ENCODE measurements at places on chromosomes 11 and 22. TPM values are rescaled to one million over a fixed set of nuclear protein-coding genes. Genes with fewer than 3 reads are reported as not detected.
A peak's percentile ranks its signal among the peaks of the same experiment; 100 is the strongest.

DNA sequence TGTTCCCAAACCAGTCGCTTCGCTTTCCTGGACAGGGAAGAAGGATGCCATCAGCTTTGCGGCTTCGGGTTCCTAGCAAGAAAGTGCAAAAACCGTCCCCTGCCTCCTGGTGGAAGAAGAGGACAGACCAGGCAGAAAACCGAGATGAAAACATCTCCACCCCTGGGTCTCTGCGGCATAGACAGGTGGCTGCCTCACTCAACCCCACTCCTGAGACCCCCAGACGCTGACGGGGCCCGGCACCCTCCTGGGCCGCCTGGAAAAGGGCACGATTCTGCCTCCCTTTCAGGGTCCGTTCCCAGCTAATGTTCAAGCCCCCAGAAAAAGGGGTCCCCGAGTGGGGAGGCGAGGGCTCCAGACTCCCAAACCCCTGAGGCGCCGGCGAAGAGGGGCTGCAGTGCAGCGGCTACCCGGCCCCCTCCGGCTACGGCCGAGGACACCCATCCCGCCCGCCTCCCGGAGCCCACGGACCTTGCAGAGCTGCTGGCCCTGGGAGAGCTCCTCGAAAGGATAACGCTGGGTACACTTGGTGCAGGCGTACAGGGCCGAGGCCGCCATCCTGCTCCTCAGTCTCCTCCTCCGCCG is 569 bp downstream of the FAM76B start:
- peak; percentile 69 for DNase-seq

DNA sequence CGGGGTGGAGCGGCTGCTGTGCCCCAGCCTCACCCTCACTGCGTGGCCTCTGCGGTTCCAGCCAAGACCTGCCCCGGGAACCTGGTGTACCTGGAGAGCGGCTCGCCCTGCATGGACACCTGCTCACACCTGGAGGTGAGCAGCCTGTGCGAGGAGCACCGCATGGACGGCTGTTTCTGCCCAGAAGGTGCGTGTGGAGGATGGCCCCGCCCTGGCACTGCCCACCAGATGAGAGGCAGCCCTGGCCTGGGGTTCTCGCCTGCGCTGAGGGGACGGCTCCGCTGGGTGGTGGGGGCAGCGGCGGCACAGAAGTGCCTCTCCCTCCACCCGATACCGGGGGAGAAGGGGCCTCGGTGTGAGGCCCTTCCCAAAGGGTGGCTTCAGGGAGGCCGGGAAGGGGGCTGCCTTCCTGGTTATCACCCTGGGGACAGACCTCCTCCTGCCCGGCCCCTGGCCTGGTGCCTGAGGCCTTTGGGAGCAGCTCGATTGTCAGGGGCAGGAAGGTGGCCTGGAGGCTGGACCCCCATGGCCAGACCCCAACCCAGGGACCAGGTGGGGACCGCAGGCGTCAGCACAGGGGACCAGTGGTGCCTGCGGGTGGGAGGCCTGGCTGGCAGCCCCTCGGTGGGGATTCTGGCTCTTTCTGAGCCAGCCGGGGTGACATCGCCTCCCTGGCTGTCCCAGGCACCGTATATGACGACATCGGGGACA is 7.1 kb downstream of the MUC2 start:
- no peak for DNase-seq

- DNase-seq, result no peak
These were observed 4.7 kb upstream of the HBE1 start for GRCh38 chr11:5274395-5274794.

GRCh38 chr11:120814531-120815318 is 209.2 kb upstream of the TBCEL start:
- no peak for DNase-seq

GRCh38 chr22:47163856-47164513 is 401.5 kb downstream of the TBC1D22A start:
- DNase-seq, result no peak

DNA sequence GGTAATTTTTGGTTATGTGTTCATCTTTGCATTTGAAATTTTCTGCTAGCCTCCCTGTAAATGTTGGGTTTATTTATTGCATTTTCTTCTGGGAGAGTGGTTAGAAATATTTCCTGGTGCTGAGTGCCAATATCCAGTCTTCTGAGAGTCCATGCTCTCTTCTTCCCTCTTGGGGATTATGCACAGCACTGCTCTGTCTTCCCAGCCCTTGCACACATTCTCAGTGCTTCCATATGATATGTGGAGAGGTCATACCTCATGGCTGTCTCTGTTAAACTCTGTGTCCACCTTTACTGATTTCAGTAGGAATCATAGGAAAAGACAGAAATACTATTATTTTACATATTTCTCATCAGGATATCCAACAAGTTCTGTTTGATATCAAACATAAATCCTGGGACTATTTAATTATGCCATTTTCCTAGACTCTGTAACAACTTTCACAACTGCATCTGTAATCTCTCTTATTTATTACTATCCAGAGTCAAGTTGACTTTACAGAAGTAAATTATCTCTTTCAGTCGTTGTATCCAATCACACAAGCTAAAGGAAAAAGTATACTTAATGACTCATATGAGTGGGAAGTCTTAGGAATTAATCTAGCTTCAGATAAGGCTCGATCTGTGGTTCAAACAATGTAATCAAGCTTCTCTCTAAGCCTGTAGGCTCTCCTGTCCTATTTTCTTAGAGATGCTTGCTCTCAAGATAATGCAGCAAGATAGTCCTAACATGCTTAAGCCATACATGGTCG is 2.7 kb upstream of the NXPE1 start:
- DNase-seq, result no peak

GRCh38 chr22:19631899-19632667 is 82.2 kb upstream of the SEPTIN5 start:
- DNase-seq, result no peak

- DNase-seq, result no peak
These were observed 63.9 kb downstream of the ARFGAP3 start for GRCh38 chr22:42792909-42793847.

GRCh38 chr11:103378931-103379330 is 269.7 kb downstream of the DYNC2H1 start:
- no peak for DNase-seq

DNA sequence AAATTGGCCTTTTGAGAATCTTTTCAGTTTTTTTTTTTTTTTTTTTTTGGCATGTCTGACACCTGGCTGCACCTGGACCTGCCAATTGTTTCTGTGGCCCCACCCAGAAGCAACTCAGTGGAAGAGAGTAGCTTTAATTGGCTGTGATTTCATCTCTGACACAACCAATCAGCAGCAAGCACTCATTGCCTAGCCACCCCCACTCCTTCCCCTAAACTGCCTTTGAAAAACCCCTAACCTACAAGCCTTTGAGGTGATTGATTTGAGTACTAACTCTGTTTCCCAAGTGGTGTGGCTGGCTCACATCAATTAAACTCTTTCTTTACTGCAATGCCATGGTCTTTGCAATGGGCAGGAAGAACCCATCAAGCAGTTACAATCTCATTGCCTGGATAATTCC is 98.2 kb upstream of the CHORDC1 start:
- DNase-seq, result no peak

GRCh38 chr11:23022854-23023253 is 162.6 kb upstream of the CCDC179 start:
- DNase-seq, result no peak

- DNase-seq, result no peak
These were observed 267.5 kb downstream of the SBF2 start for GRCh38 chr11:10026514-10026913.

DNA sequence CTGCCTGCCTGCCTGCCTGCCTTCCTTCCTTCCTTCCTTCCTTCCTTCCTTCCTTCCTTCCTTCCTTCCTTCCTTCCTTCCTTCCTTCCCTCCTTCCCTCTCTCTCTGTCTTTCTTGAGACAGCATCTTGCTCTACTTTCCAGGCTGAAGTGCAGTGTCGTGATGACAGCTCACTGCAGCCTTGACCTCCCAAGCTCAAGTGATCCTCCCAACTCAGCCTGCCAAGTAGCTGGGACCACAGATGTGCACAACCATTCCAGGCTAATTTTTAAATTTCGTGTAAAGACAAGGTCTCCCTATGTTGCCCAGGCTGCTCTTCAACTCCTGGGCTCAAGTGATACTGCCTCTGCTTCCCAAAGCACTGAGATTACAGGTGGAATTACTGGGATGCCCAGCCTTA is 328.2 kb upstream of the SORL1-AS1 start:
- DNase-seq, result no peak

- no peak for DNase-seq
These were observed 3.1 kb downstream of the AP2A2 start for GRCh38 chr11:928786-929185.

- no peak for DNase-seq
These were observed 135.2 kb upstream of the C11orf58 start for GRCh38 chr11:16603245-16603644.

GRCh38 chr11:133038850-133039249 is 493.5 kb downstream of the OPCML start:
- no peak for DNase-seq

DNA sequence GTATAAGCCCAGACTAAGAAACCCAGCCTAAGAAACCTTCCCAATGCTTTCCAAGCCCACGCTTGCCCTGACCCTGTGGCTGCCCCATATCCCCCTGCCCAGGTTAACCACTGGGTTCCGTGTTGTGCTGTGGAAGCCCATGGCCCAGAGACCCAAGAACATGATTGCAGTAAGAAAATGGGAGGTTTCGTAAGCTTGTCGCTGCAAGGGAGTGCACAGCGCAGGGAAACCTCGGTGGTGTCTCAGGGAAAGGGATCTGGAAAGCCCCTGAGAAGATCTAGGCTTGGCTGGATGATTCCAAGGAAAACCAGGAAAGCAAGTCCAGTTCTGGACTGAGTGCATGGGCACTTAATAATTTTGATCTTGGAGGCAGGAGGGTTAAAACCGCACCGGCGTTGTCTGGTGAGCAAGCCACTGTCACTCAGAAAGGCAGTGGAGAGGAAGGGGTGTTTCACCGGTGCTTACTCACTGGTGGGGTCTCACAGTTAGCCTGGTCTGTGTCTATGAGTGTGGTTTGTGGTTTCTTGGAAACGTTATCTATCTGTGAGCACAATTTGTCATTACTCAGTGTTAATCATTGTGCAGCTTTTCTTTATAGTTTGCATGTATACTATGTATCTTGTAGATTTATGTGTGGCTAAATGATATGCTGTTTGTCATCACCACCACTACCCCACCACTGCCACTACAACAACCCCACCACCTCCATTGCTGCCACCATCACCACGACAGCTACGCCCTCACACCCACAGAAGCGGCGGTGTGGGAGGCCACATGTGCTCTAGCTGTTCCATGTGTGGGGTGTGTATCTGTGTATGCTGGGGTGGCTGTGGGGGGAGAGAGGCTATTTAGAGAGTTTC is 53.3 kb upstream of the PRDM11 start:
- DNase-seq, result no peak

DNA sequence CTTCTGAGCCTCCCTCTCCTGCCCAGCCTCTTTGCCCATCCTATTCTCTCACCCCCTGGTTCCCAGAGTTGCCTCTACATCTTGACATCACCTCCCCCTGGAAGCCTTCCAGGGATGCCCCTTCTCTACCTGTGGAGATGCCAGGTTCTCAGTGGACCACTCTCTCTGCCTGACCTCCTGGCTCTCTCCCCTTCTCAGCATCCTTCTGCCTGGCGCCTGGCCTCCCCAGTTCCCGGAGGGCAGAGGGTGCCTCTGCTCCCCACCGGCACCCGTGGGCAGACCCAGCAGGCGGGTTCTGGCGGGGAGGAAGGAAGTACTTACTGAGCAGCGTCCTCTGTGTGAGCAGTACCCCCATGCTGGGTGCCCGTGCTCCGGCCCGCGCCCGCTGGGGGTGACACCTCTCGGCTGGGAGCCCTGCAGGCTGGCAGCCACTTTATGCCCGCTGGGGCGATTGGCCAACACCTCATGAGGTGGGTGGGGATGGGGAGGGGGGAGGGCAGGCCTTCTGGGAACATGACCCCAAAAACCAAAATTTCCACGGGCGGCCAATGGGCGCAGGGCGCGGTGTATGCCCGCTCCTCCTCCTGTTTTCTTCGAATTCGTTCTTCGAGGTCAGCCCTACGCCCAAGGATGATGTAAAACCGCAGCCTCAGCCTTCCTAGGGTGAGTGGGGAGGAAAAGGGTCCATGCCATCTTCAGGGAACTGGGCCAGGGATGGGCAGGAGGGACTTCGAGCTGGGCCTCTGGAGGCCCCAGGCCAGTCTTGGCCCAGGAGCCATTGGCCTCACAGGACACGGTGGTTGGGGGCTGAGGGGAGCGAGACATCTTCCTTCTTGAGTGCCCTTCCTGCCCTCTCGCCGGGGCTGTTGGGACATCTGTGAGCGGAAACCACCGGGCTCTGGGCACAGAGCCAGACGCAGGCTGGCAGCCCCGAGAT is at the start of gene OSM:
Gene OSM (minus strand): TSS at position 407 of the 937 bp plus-strand sequence. CDS start 52 bp downstream, at position 355.
- DNase-seq, result no peak

DNA sequence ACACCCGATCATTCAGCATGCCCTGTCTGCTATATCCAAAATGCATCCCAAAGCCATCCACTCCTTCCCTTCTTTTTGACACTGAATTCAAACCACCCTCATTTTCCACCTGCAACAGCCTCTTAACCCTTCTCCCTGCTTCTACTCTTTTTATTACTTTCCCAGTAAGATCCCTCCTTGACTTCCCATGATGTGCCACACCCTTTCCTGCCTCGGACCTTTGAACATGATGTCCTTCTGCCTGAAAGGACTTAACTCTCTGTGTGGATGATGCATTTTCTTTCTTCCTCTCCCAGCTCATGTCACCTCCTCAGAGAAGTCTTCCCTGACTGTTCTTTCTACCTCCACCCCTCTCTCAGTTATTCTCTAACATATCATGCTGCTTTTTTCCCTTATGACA is 36.5 kb downstream of the HTR3A start:
- no peak for DNase-seq

- no peak for DNase-seq
These were observed 9.1 kb upstream of the SERHL2 start for GRCh38 chr22:42544686-42545085.

DNA sequence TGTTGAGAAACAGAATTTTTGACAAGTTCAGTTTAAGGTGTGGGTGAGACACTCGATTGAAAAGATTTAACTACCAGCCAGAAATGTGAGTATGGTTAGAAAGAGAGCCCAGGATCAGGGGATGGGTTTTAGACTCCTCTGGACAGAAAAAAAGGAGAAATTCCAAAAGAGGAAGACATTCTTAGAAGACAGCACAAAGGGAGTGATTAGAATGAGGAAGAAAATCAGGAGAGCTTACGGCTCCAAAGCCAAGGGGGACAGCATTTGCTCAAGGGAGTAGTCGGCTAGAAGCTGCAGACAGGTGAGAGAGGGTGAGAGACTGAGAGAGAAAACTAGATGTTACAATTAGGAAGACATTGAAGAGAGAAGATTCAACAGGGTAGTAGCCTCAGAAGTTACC is 166.1 kb downstream of the ADAMTS15 start:
- no peak for DNase-seq

Gene MRGPRX3
- total RNA-seq, result not detected

Gene ANO9
- total RNA-seq, result 7.3 TPM

Gene XKR3
- not detected for total RNA-seq

Gene UBQLN3
- 0.49 TPM for total RNA-seq

Gene TRPM5
- total RNA-seq, result under 0.01 TPM

Gene SCUBE1
- total RNA-seq, result 0.20 TPM

Gene RCOR2
- total RNA-seq, result 2.1 TPM

Gene KRTAP5-11
- total RNA-seq, result 2.2 TPM

Gene CASP4
- 70.0 TPM for total RNA-seq

Gene CDHR5
- total RNA-seq, result not detected

Gene PHF21B
- 0.39 TPM for total RNA-seq

Gene NOX4
- 2.4 TPM for total RNA-seq
